Cardiac fibroblast (primary cell): ENCODE measurements at places on chromosomes 7 and 10.

DNA sequence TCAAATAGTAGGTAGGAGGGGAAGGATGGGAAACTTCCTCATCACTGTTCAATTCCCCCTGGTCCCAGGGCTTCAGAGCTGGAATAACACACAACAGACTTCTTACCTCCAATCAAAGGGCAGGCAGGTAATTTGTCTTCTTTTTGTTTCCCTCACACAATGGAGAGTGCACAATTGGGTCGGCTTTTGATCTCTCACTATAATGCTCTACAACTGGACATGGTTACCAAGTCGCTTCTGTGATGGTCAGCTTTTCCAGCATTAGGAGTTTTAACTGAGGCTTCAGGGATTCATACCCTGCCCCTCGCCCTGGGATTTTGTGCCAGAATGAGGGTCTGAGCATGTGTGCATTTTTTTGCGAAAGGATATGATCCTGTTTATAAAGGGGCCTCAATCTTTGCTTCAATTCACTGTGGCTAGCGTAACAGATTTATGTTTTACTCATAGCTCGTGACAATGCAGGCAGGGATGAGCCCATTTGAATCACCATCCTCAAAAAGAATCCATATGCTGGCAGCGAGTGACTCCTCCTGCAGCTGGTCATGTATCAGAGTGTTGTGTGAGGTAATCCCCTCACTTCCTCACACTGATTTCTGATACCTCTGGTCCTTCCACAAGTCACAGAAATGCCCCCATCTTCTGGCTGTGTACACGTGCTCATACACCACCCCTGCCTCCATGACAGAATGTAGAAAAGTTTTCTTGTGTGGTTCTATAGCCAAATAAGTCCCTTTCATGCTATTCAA is 189.6 kb downstream of the CTTNBP2 start:
- DNase-seq, result no peak

- DNase-seq, result no peak
These were observed 285.2 kb downstream of the PTPRN2 start for GRCh38 chr7:158302274-158303070.

- no peak for DNase-seq
These were observed 121.1 kb downstream of the MALRD1 start for GRCh38 chr10:19169684-19170083.

GRCh38 chr10:124598196-124598595 is 136.6 kb downstream of the LHPP start:
- DNase-seq, result no peak

GRCh38 chr7:150735596-150736358 is 1.4 kb upstream of the GIMAP5 start:
- no peak for DNase-seq

- DNase-seq, result peak; percentile 14
These were observed 1.5 kb downstream of the KLHL7 start for GRCh38 chr7:23106823-23107663.

GRCh38 chr7:71017602-71018001 is 114.3 kb upstream of the GALNT17 start:
- no peak for DNase-seq

DNA sequence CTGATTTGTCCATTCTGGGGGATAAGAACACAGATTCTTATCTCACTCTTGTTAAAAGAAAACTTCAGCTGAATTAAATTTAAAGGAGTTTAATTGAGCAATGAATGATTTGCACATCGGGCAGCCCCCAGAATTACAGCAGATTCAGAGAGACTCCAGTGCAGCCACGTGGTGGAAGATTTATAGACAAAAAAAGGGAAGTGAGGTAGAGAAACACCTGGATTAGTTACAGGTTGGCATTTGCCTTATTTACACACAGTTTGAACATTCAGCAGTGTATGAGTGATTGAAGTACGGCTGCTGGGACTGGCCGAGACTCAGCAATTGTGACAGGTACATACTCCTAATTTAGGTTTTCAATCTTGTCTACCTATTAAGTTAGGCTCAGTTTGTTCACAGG is 46.5 kb upstream of the FAM20C start:
- no peak for DNase-seq

GRCh38 chr7:10874666-10875065 is 99.0 kb upstream of the PHF14 start:
- no peak for DNase-seq

- DNase-seq, result no peak
These were observed 500.2 kb downstream of the GLRX3 start for GRCh38 chr10:130636313-130636930.

DNA sequence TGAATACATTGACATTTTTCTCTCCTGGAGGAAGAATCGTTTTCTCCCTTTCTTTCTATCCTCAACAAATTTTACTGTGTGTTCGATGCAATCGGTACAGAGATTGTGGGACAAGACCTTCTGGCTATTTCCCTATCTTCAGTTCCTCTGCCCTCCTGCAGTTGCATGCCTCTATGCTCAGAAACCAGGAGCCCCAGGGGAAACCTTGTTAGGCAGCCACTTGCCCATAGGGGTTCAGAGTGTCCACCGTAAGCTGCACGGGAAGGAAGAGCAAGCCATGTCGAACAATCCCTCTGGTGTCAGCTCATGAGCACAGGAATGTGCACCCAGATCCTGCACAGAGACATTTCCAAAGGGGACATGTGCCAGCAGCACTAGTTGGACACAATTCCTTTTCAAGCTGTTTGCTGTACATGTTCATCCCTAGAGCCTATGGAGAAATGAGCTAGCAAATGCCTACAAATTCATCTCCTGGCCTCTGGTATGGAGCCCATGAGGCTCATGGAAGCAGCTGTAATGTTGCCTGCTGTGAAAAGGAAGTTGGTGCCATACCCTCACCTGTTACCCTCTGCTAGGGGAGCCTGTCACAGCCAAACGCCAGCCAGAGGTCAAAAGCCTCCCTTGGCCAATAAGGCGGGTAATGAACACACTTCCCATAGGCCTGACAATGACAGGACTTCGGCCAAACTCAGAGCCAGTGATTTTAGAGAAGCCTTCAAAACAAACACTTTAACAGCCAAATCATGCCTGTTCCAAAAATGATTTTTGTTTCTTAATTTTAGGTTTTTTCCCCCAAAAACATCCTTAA is 35.9 kb upstream of the ASAH2 start:
- DNase-seq, result no peak

- no peak for DNase-seq
These were observed 47.1 kb downstream of the COL17A1 start for GRCh38 chr10:104038537-104038936.

- DNase-seq, result no peak
These were observed 4.3 kb downstream of the KCNH2 start for GRCh38 chr7:150973571-150974451.

GRCh38 chr10:5092848-5093790 is 1.1 kb upstream of the AKR1C3 start:
- no peak for DNase-seq

DNA sequence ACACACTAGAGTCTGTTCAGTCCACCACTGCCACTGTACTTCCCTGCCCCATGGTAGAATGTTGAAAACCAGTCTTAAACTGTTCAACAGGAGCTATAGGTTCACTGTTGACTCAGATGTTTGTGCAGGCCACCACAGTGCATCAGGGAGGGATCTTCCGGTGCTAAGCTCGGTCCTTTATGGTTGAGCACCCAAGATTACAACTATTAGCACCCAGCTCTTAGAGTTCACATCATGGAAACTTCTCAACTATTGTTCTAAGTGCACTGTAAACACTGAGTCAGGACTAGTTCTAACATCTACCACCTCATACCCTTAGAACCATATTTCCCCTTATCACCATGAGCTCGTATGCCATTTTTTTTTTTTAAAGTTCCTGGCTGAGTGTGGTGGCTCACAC is 97.1 kb upstream of the MXI1 start:
- DNase-seq, result no peak

GRCh38 chr10:44932517-44933450 is 21.6 kb downstream of the TMEM72 start:
- peak; percentile 88 for DNase-seq

GRCh38 chr7:24773646-24774045 is 16.4 kb upstream of the GSDME start:
- no peak for DNase-seq

DNA sequence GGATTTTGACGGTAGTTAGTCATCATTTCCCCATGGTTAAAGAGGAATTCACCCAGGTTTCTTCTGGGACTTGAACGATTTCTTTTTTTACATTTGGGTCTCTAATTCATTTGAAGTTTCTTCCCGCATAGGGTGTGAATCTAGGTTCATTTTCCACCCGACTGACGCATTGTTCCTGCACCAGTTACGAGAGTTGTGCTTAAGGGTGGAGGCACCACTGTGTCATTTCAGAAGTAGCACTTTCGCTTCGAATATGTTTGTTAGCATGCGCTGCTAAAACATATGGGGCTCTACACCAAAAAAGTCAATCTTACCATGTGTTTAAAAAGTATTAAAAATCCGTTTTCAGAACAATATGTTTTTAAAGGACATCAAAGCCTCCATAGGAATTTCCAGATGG is 140.3 kb downstream of the VIPR2 start:
- no peak for DNase-seq

DNA sequence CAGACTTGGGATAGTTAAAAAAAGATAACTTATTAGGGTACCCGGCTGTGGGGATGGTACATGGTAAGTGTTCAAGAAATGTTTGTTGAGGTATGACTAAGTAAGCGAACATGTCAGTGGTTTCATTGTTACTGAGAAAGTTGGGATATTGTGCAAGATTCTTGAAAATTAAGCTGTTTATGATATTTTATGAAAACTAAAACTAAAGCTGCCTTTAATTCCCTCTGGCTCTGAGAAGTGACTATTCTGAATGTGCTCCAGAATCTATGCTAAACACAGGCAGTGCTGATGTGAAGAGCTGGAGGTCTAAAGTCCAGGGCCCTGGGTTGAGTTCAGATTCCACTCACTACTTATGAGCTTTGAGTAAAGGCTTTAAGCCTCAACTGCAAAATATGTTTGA is 72.9 kb downstream of the AOAH start:
- DNase-seq, result peak; percentile 76

DNA sequence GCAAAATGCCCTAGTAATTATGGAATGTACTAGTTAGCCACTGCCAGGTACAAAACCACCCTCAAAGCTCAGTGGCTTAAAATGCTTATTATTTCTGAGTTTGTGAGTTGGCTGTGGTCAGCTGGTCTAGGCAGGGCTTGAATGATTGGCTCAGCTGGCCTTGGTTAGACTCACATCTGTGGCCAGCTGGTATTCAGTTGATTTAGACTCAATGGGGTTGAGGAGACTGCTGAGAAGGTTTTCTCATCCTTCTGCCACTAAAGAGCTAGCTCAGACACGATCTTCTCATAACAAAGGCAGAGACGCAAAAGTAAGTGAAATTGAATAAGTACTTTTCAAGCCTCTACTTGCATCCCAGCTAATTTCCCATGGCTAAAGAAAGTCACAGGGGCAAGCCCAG is 57.1 kb upstream of the CYP2C18 start:
- no peak for DNase-seq

- peak; percentile 81 for DNase-seq
These were observed 655.9 kb upstream of the IGFBP3 start for GRCh38 chr7:46576950-46577349.

DNA sequence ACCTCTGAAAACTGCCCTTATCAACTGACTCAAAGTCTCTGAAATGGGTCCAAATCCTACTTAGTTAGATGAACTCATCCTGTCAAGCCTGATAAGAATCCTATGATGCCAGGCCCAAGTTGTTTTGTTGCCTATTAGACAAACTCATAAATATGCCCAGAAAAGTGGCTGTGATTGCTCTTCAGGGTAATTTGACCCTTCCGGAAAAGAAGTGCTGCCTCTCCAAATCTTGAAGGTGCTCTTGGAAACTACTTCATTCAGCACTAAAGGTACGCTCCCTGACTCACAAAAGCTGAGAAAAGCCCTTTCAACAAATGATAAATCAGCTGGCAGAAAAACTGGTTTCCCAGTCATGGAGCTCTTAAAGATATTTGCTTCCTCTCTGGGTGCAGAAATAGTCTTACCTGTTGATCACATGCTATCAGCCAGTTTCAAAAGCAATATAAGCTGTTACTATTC is 6.7 kb downstream of the IFIT5 start:
- no peak for DNase-seq

- no peak for DNase-seq
These were observed 94.0 kb upstream of the CDK6 start for GRCh38 chr7:92930404-92930803.

DNA sequence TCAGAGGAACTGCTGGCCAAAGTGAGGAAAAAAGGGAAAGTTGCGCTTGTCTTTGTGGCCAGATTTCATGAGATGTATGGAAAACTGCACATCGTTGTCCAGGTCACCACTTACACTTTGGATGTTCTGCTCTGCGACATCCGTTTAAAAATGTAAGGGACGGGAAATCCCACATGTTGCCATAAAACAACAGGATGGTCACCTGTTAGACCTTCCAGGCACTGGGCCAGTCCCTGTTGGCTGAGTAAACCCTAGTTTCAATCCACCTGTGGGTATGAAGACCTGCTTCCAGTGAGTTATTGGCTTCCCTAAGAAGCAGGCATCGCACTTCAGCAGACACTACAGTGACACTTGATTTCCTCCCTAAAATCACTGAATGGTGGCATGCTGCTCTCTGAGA is 2.7 kb upstream of the STAMBPL1 start:
- DNase-seq, result no peak
